ENCODE measurements at places on chromosomes 12 and 14.

DNA sequence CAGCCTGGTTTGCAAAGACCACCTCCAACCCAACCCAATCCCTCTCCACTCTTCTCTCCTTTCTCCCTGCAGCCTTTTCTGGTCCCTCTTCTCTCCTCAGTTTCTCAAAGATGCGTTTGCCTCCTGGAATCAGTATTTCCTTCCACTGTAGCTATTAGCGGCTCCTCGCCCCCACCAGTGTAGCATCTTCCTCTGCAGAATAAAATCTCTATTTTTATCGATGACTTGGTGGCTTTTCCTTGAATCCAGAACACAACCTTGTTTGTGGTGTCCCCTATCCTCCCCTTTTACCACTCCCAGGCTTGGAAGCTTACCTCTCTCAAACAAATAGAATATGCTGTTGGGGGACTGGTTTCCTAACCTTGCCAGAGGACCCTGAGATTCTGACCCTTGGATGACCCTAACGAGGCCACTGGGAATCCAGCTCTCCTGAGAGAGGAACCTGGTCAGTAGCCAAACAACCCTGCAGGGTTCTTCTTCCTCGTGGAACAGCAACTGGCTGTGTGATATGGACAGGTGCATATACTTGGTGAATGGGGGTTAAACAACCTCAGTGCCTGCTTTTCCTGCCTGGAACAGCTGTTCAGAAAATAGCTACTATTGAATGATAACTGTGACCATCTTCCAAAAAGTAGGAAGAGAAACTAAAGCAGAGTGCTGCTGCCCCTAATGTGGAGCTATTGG, 4.4 kb downstream of the WNT1 start:
- DNase-seq, result no peak

- DNase-seq, result no peak
These were observed 14.3 kb upstream of the PIP4K2C start for GRCh38 chr12:57576613-57577160.

DNA sequence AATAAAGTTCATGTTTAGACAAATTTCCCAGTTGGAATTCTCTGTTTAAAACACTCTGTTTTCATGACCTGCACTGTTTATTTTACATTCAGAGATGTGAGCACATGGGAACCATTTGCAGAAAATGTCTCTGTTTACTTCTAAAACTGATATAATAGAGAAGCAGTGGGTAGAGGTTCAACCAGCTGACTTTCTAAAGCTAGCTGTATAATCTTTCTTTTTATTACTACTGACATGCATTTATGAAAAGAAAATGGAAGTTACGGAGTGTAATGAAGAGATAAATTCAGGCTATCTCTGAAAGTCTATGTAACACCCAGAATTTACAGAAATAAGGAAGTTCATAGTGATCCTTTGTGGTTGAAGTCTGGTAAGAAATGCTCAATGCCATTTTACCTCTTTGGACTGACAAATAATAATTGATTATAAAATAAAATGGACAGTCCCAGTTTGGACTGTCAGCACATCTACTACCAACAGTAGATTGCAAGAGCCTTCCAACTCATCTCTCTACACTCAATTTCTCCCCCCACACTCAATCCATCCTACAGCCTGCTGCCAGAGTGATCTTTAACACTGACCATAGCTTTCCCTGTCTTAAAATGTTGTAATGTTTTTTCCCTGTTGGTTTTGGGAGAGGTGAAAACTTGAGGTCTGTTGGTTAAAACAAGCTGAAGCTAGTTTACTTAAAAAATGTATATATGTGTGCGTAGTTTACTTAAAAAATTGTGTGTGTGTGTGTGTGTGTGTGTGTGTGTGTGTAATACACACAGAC, 137.4 kb downstream of the AEBP2 start:
- DNase-seq, result no peak

GRCh38 chr12:48536602-48537001, 11.2 kb downstream of the OR8S1 start:
- no peak for DNase-seq

GRCh38 chr12:30399859-30400258, 295.8 kb downstream of the IPO8 start:
- DNase-seq, result no peak

- no peak for DNase-seq
These were observed 1337.4 kb downstream of the FSCB start for GRCh38 chr14:43169722-43170121.

DNA sequence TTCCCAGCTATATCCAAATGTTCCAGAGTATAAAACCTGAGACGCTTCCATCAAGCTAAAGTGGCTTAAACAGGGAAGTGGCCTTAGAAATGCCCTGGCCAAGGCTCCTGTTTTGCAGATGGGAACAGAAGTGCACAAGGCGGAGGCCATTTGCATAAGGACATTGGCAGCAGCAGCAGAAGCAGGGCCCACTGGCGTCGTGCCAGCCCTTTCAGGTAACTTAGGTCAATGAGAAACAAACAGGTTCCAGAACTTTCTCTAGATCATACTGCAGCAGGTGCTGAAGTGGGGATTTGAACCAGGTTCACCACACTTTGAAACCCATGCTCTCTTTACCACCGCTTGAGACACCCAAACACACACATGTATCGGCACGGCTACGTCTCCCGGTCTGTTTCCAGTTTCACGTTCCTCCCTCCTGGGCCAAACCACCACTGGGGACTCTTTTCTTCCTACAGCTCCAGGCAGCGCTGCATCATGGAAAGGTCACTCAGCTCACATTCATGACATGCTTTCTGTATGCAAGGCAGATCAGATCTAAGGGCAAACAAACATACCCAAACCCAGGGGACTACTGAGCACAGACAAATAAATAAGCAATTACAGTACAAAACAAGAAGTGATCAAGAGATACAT, 46.0 kb upstream of the PLEKHG6 start:
- no peak for DNase-seq

GRCh38 chr14:44700184-44700583, 193.1 kb upstream of the FSCB start:
- no peak for DNase-seq

DNA sequence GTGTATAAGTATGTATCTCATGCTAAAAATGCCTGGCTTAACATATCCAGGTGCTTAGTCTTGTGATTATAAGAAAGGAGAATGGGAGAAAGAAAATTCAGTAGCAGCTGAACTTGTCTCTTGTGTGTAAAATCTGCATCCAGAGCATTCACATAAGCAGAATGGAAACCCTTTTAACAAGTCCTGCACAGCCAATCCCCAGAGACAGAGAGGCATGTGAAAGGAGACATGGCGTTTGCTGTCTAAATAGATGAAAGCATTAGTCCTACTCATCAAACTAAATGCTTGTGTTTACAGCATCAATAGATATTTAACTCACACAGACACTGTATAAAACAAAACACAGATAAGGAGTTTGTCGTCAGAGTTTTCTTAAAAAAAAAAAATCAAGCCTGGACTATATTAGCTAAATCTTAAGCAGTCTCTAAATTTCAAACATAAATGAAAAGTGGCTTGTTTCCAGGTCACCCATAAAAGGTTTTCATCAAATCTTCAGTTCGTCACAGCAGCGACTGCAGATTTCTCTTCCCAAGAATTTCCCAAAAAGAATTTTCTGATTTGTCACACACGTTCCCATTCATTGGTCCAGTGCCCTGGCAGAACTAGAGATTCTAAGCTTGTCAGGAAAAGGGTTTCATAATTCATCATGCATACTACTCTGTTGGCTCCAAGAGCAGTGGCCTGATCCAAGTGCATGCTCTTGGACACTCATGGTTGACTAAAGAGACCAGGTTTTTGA, 249.2 kb downstream of the BTG1 start:
- DNase-seq, result no peak

DNA sequence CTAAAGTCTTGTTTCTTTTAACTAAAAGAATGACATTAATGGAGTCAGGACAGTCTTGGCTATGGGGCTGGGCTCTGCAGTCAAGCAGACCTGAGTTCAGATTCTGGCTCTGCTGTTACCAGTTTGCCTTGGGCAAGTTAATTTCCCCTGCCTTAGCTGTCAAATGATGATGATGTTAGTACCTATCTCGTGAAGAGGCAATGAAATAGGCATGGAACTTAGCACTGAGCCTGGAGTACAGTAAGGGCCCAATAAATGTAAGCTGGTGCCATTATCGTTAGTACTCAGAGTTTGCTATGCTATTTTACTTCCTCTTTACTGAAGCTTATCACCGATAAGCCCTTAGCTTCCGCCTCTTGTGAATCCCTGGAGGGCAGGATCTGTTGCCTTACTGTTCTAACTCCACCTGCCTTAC, 8.5 kb downstream of the FBXW8 start:
- DNase-seq, result no peak

GRCh38 chr12:88052686-88053085, 23.5 kb upstream of the C12orf50 start:
- DNase-seq, result no peak

GRCh38 chr12:1904875-1905274, 13.6 kb downstream of the CACNA2D4 start:
- no peak for DNase-seq

DNA sequence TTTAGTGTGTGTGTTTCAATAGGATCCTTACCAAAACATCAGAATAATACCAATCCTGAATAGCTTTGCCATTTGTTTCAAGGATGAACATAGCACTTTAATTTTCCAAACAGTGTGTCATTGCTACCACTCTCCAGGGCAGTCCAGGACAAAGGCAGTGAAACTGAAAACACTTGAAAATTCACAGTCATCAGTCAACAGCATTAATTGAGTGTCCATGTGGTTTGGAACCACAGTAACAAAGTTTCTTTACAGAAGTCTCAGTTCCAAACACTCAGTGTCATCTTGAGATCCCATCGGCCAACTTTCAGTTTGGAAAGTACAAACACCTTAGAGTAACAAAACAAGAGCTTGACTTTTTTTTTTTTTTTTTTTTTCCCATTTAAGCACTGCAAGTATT, 228.4 kb upstream of the SOX5 start:
- DNase-seq, result no peak

- DNase-seq, result no peak
These were observed 209.1 kb downstream of the FOXN3 start for GRCh38 chr14:89207925-89208328.

DNA sequence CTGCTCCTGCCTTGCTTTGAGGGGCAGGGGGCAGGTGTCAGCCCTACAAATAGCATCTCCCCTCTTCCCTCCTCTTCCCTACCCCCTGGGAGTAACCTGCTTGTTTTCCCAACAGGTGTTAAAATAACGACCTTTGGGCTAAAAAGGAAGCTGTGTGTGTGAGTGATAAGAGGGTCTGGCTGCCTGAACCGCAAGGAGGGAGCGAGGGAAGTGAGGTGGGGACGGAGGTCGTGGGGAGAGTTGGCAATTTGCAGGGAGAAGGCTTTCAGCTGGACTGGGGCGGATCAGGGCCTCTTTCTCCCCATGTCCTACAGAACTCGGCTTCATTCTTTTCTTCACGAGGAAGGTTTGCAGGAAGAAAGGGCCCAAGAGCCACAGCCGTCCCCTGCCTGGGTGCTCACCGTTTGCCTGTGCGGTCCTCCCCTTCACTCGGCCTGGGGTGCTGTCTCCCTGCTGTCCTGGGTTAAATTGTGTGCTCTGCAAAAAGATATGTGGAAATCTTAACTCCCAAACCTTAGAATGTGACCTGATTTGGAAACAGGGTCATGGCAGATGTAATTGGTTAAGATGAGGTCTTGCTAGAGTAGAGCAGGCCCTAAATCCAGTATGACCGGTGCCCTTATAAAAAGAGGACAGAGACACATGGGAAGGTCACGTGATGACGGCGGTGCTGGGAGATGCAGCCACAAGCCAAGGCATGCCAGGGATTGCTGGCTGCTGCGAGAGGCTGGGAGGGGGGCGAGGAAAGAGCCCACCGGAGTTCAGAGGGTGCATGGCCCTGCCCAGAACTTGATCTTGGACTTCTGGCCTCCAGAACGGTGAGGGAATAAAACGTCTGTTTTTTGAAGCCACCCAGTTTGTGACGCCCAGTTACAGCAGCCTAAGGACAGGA, 38.7 kb upstream of the NCOR2 start:
- no peak for DNase-seq

GRCh38 chr14:59699442-59699841, 122.8 kb upstream of the CCDC175 start:
- DNase-seq, result no peak

DNA sequence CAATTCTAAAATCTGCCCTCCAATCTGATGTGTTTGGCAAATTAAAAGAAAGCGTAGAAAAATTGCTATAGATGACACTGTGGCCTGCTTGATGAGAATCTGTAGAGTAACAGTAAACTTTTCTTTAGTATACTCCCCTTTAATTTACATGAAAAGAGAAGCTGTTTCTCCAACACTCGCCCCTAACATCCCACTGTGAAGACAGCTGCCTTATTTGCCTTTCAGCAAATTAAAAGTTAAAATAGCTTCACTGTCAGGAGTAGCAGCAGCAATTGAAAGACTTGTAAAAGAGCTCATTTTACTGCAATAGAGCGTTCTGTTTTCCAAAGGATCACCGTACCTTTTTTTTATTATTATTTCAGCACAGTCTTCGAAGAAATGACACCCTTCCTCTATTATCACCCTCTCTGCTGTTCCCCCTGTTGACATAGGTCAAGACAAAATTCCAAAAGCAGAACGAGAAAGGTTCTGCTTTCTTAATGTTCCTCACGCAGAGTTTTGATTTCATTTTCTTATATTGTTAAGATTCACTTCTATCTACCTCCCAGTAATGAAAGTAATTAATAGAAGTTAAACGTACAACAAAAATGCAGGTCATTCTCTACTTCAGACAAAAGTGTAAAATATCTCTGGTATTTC, 153.5 kb upstream of the USP15 start:
- no peak for DNase-seq

DNA sequence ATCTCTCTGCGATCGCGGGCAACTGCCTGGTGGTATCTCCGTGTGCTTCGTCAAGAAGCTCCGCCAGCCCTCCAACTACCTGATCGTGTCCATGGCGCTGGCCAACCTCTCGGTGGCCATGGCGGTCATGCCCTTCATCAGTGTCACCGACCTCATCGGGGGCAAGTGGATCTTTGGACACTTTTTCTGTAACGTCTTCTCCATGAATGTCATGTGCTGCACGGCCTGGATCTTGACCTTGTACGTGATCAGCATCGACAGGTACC, 1.6 kb upstream of the HEBP1 start:
- no peak for DNase-seq

GRCh38 chr14:34175574-34175973, 224.7 kb upstream of the EGLN3 start:
- DNase-seq, result no peak

- DNase-seq, result no peak
These were observed 10.0 kb upstream of the KRT86 start for GRCh38 chr12:52264435-52264825.

- DNase-seq, result no peak
These were observed 6.6 kb upstream of the CSAD start for GRCh38 chr12:53187145-53187899.

Measured in activated T-cell treated with anti-CD3 and anti-CD28 coated beads for 48 hours (primary cell).